Spinal cord (tissue), 10 donors: ENCODE measurements at places on chromosomes 7 and 10. TPM values are rescaled to one million over a fixed set of nuclear protein-coding genes. Genes with fewer than 3 reads are reported as not detected.

Gene ELN
- 114 TPM for polyA plus RNA-seq

Gene HOXA1
- polyA plus RNA-seq, result 3.1 TPM

Gene ELOVL3
- polyA plus RNA-seq, result not detected

Gene VSTM2A
- 123 TPM for polyA plus RNA-seq

Gene KLF14
- polyA plus RNA-seq, result 0.06 TPM

Gene POLR2J3
- 54.8 TPM for polyA plus RNA-seq

Gene CAV2
- polyA plus RNA-seq, result 17.2 TPM

- DNase-seq, result no peak
Measured at GRCh38 chr10:79054203-79055099, 14.3 kb upstream of the ZMIZ1 start.

- no peak for DNase-seq
Measured at GRCh38 chr7:35037211-35037525, at the start of gene DPY19L1. Gene DPY19L1, minus strand, starts transcription at chr7:35037485. Its CDS starts 91 bp downstream, at chr7:35037394.

- DNase-seq, result no peak
Measured at GRCh38 chr7:108347616-108348015, 108.6 kb downstream of the NRCAM start.

DNA sequence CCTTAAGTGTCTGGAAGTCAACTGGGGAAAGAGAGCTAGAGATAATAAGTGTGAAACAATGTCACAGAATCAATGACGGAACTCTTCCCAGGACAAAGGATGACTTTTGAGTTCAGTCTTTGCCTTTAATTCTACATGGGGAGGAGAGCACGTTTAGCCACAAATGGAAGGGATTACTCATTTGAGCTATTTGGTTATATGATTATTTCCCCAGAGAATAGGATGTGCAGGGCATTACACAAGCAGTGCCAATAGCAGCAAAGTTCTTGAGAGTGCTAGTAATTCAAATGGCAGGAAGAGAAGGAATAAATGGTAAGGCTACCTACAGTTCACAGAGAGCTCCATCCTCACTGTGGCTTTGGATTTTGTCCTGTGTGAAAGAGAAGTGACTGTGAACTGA, 6.0 kb downstream of the EGFR start:
- DNase-seq, result no peak

- no peak for DNase-seq
Measured at GRCh38 chr10:5534880-5535856, 10.4 kb downstream of the CALML3 start.

GRCh38 chr10:10865303-10865702, 152.4 kb upstream of the CELF2 start:
- DNase-seq, result no peak

DNA sequence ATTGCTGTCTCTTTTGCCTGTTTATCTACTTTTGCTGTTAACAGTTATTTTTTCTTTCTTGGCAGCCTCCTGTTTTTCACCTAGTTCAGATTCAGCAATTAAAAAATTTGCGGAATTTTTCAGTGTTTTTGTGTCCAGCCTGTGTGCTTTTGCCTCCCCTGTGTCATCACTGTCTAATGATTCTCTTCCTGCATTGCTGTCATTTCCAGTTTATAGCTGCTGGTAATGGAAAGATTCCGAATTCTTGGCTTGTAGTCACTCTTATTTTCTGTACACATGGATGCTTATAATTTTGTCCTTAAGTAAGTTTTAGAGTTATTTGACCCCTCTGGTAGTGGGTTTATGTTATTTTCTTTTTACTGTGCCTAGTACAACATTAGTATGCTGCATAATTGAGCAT, 25.1 kb downstream of the GLRX3 start:
- no peak for DNase-seq

DNA sequence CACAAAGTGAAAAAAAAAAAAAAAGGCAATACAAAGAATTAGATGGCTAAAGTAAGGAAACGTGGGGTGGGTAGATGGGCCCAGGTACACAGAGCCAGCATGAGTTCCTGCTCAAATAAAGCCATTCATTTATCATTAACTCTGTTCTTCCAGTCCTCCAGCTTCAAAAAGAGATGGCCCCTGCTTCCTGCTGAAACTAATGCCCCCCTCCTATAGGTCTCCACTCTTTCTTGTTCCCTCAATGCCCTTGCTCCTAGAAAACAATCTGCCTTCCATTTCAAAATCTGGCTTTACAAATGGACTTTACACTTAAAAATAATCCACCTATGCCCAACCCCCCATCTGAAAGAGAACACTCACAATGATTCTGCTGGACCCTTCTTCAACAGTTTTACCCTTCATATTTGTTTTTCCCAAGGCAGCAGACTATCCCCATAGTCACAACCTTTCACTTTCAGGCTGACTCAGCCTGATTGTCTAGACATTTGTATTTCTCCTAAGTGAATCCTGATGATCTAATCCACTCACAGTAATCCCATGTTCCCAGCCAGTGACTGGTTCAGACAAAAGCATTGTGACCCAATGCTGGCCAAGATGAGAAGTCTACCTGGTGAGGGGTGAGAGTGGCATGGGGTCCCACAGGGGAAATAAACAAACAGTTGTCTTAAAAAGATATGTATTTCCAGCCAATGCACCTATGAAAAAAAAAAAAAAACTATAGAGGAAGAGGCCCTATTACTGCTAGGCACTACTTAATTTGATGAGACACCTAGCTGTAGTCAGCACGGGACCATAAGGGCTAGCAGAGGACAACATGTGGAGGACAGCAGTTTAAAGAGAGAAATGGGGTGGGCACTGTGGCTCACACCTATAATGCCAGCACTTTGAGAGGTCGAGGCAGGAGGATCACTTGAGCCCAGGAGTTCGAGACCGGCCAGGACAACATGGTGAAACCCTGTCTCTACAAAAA, 74.6 kb upstream of the GRID1 start:
- no peak for DNase-seq

GRCh38 chr10:71389768-71390460, 6.8 kb upstream of the CDH23 start:
- DNase-seq, result no peak

GRCh38 chr10:29991382-29991781, 68.0 kb downstream of the JCAD start:
- DNase-seq, result no peak

- no peak for DNase-seq
Measured at GRCh38 chr10:121774404-121774803, 153.4 kb downstream of the ATE1 start.

DNA sequence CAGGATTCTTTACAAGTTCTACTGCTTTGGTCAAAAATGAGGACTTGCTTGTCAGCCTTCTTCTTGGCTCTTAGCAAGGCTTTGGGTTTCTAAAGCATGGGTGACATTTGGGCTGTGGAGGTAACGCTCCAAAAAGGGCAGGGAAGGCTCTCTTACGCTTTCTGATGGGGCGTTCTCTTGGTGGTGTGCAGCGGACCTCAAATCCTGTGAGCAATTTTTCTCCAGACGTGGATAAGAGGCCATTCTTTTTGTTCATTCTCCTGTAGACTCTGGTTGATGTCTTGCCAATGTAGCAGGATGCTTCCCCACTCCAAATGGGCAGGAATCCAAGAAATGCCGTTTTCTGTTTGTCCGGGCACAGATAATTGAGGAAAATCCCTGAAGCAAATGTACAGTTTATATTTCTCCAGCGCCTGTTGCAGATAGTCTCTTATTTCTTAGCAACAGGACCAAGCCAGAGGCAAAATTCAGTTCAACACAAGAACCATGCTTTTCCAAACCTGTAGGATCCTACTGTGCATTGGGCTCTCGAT, 138.4 kb upstream of the NFE2L3 start:
- DNase-seq, result peak; percentile 80

- DNase-seq, result no peak
Measured at GRCh38 chr10:69952069-69952800, 100.4 kb upstream of the MACROH2A2 start.

- DNase-seq, result no peak
Measured at GRCh38 chr10:14592026-14592425, 182.7 kb downstream of the FAM107B start.

DNA sequence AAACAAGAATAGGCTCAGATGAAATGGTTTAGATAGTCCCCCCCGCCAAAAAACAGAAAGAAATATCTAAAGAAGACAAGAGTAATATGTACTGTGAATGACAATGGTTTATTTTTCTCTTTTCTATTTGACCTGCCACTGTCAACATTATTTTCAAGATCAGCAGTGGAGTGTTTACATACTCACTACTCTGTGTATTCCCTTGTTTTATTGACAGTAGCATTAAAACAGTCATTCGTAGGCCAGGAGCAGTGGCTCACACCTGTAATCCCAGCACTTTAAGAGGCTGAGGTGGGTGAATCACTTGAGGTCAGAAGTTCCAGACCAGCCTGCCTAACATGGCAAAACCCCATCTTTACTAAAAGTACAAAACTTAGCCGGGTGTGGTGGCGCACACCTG, 245.3 kb upstream of the SLC26A5 start:
- DNase-seq, result no peak

- DNase-seq, result no peak
Measured at GRCh38 chr7:134770676-134771075, 8.8 kb upstream of the CALD1 start.

- DNase-seq, result no peak
Measured at GRCh38 chr10:85602713-85603112, 763.9 kb downstream of the GRID1 start.

GRCh38 chr7:107007007-107007891, 37.3 kb upstream of the PRKAR2B start:
- DNase-seq, result no peak

GRCh38 chr10:42630537-42631134, 7.7 kb downstream of the ZNF33B start:
- DNase-seq, result no peak

- DNase-seq, result no peak
Measured at GRCh38 chr10:126012485-126012884, 116.1 kb downstream of the FANK1 start.

DNA sequence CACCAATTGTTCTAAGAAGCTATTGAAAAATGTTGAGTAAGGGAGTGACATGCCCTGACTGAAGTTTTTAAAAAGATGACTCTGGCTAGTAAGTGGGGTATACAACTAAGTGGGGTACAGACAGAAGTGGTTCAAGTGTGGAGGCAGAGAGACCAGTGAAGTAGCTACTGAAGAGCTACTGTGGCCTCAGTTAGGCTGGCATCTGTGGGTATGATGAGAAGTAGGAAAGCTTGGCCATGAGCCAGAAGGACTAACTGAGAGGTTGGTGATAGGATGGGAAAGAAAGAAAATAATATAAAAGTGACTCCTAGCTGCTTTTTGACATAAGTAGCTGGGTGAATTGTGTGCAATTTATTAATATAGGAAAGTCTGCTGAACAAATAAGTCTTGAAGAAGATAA, 176.6 kb downstream of the SEMA3D start:
- no peak for DNase-seq

- no peak for DNase-seq
Measured at GRCh38 chr7:137157256-137157655, 186.3 kb downstream of the PTN start.

GRCh38 chr10:131001438-131001837, 310.1 kb downstream of the TCERG1L start:
- no peak for DNase-seq

DNA sequence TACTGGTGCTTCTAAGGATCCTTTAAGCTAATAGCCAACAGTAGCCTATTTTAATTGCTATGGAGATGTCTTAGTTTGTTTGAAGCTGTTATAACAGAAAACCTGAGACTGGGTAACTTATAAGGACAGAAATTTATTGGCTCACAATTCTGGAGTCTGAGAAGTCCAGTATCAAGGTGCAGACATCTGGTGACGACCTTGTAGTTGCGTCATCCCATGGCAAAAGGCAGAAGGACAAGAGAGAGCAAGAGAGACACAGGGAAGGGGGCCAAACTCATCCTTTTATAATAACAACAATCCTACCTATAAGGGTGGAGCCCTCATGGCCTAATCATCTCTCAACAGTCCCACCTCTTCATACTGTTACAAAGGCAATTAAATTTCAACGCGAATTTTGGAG, 39.1 kb downstream of the NRCAM start:
- no peak for DNase-seq

- peak; percentile 95 for DNase-seq
Measured at GRCh38 chr10:73647211-73647874, 6.1 kb upstream of the MYOZ1 start.

GRCh38 chr7:33804140-33804660, 101.1 kb upstream of the BMPER start:
- no peak for DNase-seq

DNA sequence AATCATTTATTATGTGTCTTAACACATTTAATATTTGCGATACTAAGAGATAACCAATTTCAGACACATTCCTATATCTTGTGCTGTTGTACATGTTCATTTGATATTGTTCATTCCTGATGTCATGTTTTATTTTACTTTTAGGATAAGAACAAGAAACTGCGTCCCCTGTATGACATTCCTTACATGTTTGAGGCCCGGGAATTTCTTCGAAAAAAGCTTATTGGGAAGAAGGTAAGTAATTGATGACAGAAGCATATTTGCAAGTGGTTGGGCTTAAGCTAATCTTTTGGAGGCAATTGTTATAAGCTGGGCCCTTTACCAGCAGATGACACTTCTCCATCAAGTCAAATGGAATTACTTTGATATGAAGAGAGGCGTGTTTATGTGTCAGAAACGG, 155.3 kb downstream of the SND1 start:
- no peak for DNase-seq

DNA sequence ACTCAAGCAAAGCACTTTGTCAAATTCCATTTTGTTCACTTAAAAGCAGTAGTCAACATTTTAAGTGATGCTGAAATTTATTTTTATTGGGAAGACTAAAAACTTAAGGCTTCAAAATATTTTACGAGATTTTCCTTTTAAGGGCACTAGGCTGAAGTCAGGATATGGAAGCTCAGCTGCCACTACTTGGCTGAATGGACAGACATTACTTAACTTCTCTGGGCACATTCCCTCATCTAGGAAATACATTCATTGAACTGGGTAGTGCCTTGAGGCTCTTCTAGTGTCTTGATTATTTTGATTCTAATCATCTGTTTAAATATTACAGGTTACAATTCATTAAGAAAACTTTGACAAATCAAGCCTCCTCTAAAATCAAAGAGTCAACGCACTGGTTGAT, 11.1 kb downstream of the MEOX2 start:
- no peak for DNase-seq

DNA sequence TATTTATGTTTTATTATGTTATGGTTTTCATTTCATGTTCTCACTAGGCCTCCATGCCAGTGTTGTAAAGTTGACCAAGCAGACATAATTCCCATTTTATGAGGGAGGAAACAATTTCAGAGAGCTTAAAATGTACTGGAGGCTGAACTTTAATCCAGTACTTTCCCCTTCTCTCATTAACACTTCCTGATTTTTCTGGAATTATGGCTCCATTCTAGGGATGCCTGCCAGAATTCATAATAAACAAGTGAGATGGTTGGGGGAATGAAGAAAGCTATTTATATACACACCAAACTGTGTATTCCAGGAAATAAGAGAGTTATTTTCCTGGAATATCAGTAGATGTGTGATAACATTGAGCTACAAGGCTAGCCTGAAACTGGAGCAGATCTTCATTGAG, 6.9 kb downstream of the TMEM236 start:
- DNase-seq, result no peak

- no peak for DNase-seq
Measured at GRCh38 chr10:23558361-23558799, 119.5 kb downstream of the OTUD1 start.

GRCh38 chr10:103202319-103202718, 9.2 kb upstream of the NT5C2 start:
- no peak for DNase-seq
